C1 segment of cervical spinal cord (tissue), 14 donors: ENCODE measurements at places on chromosomes 6 and 20.
A peak's percentile ranks its signal among the peaks of the same experiment; 100 is the strongest.

DNA sequence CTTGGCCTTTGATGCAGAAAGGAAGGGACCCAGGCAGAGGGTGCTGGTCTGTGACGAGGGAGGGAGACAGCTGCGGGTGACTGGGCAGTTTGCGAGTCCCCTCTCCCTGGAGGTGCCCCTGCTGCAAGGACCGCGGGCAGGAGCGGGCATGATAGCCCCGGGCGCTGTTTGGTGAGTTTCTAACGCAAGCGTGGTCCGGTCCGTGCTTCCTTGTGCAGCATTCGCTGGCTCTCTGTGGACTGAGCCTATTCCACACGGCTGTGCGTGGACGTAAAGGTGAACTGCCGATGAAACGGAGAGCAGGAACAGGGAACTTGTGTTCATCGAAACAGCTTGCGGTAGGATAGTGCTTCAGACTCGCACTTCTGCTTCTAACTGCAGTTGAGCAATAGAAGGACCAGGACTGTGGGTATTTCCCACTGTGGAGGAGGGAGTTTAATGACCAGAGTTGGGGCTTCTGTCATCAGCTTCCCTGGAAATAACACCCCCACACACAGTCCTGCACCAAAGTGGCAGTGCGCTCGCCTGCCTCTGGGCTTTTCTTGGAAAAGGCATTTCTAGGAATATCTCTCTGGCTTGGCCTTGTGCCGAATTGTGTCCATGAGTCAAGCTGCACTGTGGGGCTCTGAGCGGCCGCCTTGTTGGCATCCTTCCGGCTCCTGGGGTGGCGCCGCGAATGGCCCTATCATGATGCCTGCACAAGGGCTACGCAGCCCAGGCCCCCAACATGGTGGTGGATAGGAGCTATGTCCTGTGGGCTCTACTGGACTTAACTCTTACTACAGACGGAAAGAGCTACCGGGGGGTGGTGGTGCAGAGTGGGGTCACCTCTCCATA, 48.9 kb downstream of the DUSP22 start:
- DNase-seq: no peak

GRCh38 chr6:117389227-117390057, 36.3 kb downstream of the ROS1 start:
- no peak for DNase-seq

DNA sequence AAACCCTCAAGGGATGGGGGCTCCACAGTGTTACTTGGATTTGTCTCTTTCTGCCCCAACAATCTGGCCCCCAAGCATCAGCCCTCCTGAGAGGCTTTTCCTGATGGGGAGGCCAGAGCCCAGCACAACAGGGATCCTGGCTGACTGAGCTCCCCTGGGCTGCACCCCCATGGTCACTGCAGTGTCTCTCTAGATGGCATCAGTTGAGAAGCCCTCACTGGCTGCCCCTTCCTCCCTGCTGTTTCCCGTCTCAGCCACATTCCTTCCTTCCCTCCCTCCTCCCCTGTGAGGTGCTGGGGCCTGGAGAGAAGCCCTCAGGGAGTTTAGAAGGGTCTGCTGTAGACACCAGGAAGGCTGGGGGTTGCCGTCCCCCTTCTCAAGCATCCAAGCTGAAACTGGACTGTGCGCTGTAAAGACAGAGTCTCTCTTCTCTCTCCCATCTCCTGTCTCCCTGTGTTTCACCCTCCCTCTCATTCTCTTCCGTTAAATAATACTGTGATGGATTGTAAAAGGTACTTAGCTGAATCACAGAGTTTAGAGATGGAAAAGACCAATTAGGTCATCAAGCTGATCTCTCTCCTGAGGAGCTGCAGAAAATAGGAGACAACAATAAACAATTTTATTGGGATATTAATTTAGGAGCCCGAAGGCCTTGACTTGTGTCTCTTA, 29.7 kb downstream of the SAYSD1 start:
- DNase-seq: no peak

DNA sequence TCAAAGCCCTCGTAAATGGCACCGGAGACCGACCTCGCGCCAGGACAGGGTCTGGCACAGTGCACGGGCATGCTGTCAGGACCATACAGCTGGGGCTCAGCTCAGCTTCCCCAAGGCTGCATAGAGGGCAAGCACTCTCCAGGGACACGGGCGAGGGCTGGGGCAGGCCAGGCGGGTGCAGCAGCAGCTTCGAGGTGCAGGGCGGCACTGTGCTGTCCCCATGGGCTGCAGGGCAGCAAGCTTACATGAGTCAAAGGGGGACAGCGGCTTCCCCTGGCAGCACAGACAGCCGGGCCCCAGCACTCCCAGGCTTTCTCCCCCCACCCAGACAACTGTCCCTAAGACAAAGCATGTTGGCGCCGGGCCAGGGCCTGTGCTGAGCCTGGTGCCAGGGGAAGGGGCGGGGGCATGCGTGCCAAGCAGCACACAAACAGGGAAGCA, 25.7 kb downstream of the PSMG4 start:
- peak; percentile 39 for DNase-seq

DNA sequence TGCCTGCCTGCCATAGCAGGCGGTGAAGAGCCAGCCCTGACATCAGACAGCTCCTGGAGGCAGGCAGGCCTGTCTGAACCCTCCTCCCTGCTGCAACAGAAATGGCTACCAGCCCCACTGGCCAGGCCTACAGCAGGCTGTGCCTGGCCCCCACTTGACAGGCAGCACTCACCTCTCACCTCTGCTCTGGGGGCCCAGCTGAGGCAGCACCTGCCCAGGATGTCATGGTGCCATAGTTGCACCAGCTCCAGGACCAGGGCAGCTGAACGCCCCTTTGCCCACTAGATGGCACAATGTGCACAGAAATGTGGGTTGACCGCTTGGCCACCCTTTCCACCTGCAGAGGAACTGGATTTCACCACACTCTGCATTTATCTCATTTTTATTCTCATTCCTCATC, 30.6 kb downstream of the MRPL14 start:
- DNase-seq: peak; percentile 4

DNA sequence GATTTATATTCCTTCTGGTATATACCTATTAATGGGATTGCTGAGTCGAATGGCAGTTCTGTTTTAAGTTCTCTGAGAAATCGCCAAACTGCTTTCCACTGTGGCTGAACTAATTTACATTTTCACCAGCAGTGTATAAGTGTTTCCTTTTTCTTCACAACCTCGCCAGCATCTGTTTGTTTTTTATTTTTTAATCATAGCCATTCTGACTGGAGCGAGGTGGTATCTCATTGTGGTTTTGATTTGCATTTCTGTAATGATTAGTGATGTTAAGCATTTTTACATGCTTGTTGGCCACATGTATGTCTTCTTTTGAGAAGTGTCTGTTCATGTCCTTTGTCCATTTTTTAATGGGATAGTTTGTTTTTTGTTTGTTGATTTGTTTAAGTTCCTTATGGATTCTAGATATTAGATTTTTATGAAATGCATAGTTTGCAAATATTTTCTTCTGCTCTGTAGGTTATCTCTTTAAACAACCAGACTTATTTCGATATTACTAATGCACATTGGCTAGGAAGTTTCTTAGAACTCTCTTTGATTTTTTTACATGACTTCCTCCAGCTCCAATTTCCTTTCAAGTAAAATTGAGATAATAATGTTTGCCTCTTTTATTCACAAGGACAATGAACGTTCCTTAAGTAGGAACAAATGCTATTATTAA, 12.2 kb upstream of the VNN1 start:
- no peak for DNase-seq
